ENCODE measurements at places on chromosomes 11 and 22.

GRCh38 chr11:102390667-102391465 is 43.9 kb downstream of the BIRC2 start:
- peak; percentile 69 for DNase-seq

DNA sequence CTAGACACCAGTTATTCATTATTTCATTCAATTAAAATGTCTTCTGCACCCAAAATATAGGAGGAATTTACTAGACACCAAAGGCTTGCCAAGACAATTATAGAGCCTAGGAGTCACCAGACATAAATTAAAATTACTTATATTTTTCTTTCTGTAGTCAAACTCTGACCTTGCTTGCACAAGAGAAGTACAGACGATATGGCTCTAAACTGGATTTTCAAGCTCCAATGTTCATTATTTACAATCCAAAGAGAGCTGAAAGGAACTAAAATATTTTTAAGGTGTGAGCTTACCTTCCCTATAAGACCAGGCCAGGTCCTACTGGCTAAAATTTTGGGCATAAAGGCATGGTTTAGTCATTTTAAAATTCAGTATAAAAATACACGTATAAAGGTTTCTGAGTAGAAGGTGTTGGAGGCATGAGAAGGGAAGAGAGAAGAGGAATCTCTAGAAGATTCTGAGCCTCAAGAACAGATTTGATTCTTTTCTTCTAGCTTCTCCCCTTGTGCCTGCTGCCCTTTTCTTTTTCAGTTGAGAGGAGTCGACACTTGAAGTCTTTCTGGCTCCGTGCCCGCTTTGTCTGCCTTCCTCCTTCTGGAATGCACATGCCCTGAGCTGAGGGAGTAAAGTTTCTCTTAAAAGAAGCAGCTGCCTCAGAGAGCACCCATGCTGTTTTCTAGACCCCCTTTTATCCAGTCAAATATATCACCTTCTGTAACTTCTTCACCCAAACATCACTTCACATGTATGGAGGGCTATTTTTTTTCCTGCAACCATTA is 13.5 kb downstream of the C11orf97 start:
- DNase-seq, result no peak

DNA sequence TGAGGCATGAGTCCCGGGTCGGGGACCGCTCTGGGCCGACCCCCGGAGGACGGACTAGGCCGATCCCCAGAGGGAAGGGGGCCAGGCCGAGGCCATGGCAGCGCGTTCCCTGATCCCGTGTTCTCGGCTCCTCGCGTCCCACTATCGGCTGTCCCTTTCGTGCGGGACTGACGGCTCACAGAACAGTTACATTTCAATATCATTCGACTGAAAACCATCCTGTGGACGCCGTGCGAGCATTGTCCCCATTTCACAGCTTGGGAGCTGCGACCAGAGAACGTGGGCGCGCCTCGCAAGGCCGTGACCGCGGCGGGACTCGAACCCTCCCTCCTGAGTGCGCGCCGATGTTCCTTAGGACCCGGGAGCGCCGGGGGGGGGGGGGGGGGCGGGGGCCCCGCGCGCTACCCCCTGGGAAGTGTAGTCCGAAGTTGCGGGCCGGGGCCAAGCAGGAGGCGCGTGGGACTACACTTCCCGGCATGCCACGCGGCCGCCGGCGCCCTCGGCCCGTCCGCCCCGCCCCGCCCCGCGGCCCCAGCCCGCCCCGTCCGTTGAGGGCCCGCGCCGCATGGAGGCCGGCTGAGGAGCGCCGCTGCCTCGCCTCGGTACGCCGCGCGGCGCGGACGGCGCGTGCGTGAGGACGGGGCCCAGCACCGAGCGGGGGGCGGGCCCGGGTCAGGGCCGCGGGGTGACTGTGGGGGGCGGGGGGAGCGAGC is at the start of gene TRABD:
TSS of gene TRABD (plus strand) at position 539 of the 713 bp plus-strand sequence. CDS start 7,148 bp downstream, outside the sequence.
- DNase-seq, result peak; percentile 92

GRCh38 chr11:44577231-44577830 is 11.9 kb downstream of the CD82 start:
- no peak for DNase-seq

DNA sequence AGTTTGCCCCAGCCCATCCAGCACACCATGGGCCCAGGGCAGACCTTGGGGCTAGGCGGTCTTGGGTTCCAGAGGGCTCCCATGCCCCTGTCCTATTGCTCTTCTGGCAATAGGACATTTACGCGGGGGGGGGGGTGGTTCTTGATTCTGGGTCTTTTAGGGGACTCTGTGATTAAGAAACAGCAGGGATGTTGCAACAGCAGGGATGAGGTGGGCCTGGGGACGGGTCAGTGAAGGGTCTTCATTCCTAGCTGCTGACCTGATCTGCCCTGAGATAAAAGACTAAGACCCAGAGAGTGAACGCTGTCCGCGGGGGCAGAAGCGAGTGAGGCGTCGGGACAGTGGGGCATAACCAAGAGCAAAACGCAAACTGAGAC is 418 bp upstream of the ADAMTS15 start:
- DNase-seq, result no peak

- DNase-seq, result no peak
These were observed 53.3 kb downstream of the SCN3B start for GRCh38 chr11:123601136-123601535.

- no peak for DNase-seq
These were observed 77.3 kb upstream of the PHF21A start for GRCh38 chr11:46198245-46199240.

GRCh38 chr11:83317757-83318690 is 31.9 kb upstream of the CCDC90B start:
- no peak for DNase-seq

DNA sequence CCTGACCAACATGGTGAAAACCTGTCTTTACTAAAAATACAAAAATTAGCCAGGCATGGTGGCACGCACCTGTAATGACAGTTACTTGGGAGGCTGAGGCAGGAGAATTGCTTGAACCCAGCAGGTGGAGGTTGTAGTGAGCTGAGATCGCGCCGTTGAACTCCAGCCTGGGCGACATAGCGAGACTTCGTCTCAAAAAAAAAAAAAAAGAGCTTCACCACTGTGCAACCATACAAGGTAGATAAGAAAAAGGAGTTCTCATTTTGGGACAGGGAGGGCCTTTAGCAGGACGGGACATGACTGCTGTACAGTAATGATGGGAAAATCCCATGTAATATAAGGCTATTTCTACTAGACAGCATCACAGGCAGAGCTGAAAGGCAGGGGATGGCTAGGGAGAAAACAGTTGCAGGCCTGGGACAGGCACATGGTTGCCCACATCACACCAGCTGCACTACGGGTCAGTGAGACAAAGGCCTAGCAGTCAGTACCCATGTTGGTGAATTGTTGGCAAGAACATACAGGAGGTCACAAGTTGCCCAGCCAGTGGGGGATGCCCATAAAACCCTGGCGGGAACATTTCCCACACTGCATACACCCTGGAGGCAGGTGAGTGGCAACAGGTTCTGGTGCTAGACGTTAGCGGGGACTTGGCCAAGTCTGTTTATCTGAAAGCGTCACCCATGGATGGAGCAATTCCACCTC is 5.4 kb downstream of the TANGO2 start:
- DNase-seq, result no peak

DNA sequence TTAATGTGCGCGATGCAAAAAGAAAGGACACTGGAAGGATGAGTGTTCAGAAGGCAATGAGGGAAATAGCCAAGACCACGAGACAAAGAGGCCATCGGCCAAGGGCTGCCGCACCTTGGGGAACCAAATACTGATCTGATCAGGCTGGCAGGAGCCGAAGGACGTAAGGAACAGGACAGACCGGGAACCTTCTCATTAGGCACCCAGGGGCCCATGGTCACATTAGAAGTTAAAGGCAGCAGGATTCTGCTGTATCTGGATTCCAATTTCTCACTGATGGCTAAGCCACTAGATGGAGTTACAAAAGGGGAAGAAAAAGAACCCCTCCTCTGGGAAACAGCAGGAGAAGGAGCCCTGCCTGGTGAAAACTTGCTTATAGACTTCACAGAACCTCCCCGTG is 28.8 kb upstream of the CPT1A start:
- DNase-seq, result no peak

DNA sequence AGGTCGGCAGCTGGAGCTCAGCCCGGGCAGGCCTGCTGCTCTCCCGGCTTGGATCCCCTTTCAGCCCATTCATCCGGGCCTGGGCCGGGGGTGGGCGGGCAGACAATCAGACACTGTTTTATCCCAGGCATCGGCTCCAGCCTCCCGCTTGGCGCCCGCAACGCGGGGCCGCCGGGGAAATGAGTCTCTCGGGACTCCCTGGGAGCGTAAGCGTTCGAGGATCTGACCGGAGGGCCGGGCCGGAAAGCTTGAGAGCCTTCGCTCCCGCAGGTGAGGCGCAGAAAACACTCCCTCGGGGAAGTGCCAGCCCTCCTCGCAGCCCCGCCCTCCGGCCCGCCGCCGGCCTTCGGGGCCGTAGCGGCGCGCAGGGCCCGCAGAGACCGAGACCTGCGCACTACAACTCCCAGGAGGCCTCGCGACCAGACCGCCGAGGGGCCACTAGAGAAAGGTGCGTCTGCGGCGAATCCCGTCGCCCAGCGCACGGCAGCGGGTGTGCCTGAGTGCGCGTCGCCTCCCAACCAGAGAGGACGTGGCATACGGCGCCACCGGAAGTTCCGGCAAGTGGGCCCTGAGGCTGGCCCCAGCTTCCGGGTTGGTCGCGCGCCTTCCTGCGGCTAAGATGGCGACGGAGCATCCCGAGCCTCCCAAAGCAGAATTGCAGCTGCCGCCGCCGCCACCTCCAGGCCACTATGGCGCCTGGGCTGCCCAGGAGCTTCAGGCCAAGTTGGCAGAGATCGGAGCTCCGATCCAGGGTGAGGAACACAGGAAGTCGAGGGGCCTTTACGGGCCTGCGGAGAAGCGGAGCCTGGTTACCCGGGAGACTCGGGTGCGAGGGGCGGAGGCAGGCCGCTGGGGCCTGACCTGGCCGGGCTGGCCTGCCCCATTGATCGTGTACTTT is at the start of gene SF3B2:
TSS of gene SF3B2 (plus strand) at position 599 of the 898 bp plus-strand sequence. CDS start at position 620, 21 bp downstream.
- DNase-seq, result peak; percentile 97

DNA sequence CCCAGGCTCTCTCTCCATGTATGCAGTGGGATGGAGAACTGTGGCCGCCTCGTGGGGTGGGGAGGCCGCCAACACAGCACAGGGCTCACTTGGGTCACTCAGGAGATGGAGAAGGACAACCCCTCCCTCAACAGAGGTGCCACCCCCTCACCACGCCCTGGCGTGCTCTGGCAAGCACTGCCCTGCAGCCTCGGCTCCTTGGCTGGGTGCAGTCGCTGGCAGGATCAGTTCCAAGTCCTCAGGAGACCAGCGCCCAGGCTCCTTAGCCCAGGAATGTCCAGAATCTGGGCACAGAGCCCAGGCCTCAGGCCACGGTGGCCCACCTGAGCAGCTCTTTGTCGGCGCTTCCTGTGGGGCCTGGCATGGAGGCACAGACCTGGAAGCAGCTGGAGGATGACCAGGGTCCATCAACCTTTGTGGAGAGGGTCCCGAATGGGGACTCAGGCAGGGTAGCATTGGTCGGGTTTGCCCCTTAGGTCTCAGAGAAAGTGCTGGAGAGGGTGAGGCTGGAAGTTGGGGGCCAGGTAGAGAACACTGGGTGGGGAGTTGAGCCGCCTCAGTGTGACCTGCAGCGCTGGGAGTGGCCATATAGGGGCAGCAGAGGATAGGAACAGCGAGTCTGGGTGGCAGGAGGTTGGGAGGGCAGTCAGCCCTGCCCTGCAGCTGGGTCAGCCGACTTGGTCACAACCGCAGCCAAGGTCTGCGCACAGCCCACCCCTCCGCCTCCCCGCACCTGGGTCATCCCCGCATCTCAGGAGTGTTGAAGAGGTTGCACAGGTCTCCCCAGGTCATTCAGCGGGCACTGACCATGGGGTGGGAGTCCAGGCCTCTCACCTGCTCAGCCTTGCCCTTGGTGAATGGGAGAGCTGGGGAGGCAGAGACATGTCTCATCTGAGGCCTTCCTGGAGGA is 8.2 kb downstream of the SUSD2 start:
- DNase-seq, result peak; percentile 31

DNA sequence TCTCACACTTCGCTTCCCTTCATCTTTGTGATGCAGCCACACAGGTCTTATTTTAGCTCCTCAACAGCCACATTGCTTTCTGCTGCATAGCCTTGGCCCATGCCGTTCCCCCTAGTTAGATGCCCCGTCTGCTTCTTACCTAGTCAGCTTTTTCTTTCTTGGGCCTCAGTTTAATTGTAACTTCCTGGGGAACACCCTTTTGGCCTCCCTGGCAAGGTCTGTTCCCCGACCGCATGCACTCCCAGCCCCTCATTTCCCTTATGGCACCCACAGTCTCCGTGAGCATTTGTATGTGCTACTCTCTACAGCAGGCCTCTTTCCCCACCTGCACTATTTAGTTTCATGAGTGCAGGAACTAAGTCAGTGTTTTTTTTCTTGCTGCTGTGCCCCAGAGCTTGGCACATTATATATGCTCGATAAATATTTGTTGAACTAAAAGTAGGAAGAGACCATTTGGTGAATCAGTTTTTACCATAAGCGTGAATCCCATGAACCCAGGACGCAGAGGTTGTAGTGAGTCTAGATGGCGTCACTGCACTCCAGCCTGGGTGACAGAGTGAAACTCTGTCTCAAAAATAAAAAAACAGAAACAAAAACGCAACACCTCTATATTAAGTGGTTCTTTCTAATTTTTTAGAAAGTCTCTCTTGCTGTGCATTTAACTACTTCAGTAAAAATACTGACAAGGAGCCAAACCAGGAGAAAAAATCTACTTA is 38.5 kb downstream of the TNRC6B start:
- DNase-seq, result peak; percentile 42

DNA sequence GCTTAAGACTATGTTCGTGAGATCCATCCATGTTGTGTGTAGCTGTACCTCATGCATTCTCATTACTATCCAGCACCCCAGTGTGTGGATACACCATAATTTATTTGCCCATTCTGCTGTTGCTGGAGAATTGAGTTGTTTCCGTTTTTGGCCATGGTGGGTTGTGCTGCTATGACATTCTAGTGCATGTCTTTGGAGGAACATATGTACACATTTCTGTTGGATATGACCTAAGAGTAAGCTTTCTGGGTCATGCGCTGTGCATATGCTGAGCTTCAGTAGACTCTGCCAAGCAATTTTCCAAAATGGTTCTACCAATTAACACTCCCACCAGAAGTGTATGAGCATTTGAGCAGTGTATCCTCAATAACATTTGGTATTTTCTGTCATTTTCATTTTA is 316.6 kb downstream of the MIAT start:
- no peak for DNase-seq

DNA sequence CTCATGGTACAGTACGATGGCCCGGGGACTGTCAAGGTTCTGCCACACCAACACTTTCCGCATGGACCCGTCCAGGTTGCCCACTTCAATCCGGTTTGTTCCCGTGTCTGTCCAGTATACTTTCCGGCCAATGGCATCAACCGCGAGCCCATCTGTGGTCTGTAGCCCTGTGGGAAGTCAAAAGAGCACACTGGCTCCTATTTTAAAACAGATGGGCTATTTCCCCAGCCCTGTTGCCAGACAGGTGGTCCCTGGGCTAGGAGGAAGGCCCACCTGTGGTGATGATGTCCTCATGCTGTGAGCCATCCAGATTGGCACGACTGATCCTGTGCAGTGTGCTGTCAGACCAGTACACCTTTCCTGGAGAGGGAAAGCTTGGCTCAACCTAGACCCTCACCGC is 30.4 kb upstream of the CKAP5 start:
- DNase-seq, result no peak

- DNase-seq, result no peak
These were observed 22.7 kb downstream of the KCNJ4 start for GRCh38 chr22:38432264-38432663.

GRCh38 chr11:79413268-79413667 is 27.6 kb downstream of the TENM4 start:
- DNase-seq, result no peak

GRCh38 chr22:35399114-35399677 is 744 bp upstream of the MCM5 start:
- DNase-seq, result no peak

All from CD4-positive, alpha-beta T cell treated with Interleukin-12 subunit alpha and Interleukin-12 subunit beta, for 1 hour (primary cell).